ENCODE measurements at places on chromosomes 7 and 10.

GRCh38 chr7:48781752-48782151, 142.6 kb upstream of the CDC14C start:
- DNase-seq: no peak

GRCh38 chr7:130281260-130281659, 11.7 kb upstream of the CPA4 start:
- DNase-seq: no peak

DNA sequence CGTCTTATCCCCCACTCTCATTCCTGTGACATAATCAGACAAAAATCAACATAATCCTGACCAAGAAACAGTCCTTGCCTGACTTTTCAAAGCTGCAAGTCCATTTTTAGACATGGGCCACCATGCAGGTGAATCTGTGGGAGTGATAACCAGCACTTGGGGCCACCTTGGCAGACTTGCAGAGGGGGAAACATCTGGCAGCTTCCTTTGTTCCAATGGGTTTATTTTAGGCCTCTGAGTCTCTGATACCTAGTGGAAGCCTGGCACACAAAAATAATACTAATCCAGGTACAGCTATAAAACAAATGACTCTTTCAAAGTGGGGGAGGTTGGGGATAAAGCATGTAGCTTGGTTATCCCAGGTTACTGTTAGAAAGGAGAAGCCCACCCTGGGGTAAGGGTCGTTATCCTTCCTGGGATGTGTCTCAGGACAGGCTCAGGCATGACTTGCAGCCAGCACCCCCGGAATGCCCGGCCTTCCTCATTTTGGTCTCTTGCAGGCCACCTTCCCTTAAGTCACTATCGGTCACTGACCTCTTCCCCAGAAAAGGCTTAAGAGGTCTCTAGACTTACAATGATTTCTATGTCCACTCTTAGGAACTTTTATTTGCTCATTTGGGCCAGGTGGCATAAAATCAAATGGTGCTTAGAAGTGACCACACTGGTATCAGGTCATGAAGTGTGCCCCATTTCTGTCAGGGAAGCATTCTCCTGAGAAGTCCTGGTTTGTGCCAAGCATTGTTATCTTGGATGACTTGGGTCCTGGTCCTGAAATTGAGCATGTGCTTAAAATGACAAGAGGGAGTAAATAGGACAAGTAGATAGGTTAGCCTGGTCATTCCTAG, 37.6 kb downstream of the EEPD1 start:
- no peak for DNase-seq

GRCh38 chr7:114644455-114644854, 229.8 kb downstream of the FOXP2 start:
- no peak for DNase-seq

- no peak for DNase-seq
Observed at GRCh38 chr7:5690931-5691473, 90.5 kb downstream of the RNF216 start.

- DNase-seq: no peak
Observed at GRCh38 chr10:71202314-71202713, 10.1 kb upstream of the UNC5B start.

DNA sequence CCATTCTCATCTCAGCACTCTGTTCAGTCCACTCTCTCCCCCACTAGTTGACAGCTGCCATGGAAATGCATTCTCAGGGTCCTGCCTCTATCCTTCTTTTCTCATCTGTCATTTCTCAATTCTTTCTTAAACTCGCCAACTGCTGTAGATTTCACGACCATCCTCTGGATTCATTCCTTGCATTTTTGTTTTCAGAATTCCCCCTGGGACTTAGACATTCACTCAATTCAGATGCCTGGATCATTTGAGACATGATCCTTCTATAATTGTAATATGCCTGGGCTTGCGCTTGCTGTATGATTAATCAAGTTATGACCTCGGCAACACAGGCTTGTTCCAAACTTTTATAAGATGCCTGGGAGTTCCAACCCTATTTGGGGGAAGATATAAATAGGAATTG, 104.5 kb downstream of the RAB11FIP2 start:
- no peak for DNase-seq

GRCh38 chr10:30215623-30216022, 133.5 kb downstream of the MTPAP start:
- no peak for DNase-seq

DNA sequence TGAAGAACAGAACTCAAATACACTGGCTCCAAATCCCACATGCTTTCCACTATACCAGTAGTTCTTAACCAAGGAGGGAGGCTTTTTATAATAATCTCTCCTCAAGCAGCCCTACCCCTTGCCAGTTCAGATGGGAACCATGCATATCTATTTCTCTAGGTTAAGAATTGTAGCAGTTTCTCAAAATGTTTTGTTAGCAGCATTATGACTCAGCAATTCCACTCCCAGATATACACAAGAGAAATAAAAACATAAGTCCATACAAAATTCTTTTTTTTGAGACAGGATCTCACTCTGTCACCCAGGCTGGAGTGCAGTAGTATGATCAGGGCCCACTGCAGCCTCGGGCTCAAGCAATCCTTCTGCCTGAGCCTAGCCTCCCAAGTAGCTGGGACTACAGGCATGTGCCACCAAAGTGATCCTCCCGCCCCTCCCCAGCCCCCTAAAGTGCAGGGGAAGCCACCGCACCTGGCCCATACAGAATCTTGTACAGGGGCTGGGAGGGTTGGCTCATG, 18.1 kb downstream of the YWHAG start:
- no peak for DNase-seq

DNA sequence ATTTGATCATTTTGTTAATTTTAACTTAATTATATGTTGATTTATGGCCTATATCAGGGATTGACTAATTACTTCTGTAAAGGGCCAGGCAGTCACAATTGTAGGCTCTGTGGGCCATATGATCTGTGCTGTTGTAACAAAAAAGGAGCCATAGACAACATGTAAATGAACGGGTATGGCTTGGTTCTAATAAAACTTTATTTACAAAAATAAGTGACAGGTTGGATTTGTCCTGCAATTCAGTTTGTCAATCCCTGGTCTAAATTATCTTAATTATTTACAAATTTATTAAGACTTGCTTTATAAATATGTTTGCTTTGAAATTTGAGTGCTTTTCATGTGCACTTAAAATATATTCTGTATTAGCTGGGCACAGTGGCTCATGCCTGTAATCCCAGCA, 2.9 kb upstream of the HK1 start:
- DNase-seq: no peak

DNA sequence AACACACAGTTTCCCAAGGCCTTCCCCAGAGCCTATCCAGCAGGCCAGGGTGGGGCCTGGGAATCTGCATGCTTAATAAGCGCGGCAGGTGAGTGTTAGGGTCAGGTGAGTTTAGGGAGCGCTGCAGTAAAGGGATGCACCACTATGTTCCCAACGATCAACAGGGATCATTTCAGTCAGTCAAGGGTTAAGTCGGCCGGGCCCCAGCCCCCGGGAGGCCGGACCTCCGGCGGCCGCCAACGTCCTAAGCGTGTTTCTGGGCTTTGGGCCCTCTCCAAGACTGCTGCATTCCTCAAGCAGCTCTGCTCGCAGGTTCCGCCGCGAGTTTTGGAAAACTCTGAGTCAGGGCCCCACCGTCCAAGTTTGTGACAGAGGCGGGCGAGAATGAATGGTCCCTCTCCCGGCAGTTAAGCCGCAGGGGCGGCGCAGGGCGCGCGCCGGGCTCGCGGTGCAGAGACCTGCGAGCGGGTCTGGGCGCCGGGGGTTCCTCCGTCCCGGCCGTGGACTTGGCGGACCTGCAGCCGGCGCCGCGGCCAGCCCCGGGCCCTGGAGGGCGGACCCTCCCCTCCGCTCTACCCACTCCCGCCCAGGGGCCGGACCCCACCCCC, 81.6 kb downstream of the ARHGAP22 start:
- no peak for DNase-seq

- DNase-seq: no peak
Observed at GRCh38 chr10:89392974-89393373, 551 bp downstream of the IFIT1 start.

- no peak for DNase-seq
Observed at GRCh38 chr7:154777023-154777422, 225.9 kb downstream of the PAXIP1 start.

GRCh38 chr7:65390588-65390987, 16.9 kb downstream of the ZNF92 start:
- no peak for DNase-seq

- peak; percentile 43 for DNase-seq
Observed at GRCh38 chr7:135213831-135214230, 2.5 kb upstream of the WDR91 start.

DNA sequence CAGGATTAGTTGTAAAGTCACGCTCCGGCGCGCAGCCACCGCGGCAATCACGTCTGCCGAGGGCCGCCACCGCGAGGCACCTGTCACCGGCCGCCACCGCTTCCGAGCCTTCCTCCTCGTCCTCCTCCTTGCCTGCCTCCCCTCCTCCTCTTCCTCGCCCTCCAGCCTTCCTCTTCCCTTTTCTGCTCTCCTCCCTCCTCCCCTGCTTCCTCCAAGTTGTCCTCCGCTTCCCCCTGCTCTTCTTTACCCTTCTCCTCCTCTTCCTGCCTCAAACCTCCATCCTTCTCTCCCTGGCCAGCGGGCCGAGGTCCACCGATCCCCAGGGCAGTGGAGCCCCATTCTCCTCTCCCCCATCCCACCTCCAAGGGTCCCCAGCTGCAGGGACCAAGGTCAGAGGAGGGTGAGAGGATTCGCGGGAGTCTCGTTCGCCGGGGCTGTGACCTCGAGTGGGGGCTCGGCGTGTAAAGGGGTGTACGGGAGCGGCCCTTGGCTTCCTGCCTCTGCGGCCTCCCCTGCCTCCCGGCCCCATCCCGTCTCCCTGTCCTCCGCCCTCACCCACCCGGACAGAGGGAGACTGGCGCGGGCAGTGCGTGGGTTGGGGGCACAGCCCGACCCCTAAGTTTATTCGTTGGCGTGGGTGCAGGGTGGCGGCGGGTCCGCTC, 89.5 kb upstream of the PAX2 start:
- DNase-seq: no peak

GRCh38 chr7:93378131-93378760, 146.1 kb downstream of the VPS50 start:
- no peak for DNase-seq

DNA sequence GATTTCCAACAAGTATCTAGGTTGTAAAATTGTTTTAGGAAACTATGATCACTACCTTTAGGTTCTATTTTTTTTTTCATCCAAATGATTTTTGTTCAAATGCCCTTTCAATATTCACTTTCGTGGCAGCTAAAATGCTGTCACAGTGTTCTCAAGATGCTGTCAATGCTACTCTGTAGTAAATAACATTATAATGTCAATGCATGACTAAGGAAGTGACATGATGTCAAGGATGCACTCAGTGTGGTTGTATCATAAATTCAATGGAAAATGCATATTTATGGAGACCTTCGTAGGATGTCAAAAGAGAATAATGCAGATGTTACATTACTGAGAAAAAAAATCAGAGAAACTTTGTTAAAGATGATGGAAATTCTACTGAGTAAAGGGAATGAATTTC, 673.8 kb downstream of the ANKRD7 start:
- no peak for DNase-seq

DNA sequence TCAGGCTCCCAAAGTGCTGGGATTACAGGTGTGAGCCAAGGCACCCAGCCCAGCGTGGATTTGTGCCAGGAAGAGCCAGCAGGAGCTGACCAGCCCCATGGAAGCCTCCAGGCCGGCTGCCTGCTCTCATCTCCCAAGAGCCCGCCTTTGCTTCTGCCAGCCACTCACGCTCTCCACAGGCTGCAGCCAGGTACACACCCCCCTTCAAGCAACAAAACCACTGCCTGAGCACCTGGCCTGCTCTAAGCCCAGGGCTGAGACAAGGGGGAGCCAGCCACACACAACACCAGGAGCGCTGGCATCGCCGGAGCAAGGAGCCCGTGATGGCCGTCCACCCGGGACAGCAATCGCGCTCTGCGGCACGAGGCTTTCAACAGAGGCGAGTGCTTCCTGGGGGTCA, 34.5 kb downstream of the MAD1L1 start:
- no peak for DNase-seq

- no peak for DNase-seq
Observed at GRCh38 chr7:98211221-98211675, at the start of gene BHLHA15. Gene BHLHA15 (plus strand): TSS chr7:98211439. CDS start chr7:98212310, 871 bp downstream.

DNA sequence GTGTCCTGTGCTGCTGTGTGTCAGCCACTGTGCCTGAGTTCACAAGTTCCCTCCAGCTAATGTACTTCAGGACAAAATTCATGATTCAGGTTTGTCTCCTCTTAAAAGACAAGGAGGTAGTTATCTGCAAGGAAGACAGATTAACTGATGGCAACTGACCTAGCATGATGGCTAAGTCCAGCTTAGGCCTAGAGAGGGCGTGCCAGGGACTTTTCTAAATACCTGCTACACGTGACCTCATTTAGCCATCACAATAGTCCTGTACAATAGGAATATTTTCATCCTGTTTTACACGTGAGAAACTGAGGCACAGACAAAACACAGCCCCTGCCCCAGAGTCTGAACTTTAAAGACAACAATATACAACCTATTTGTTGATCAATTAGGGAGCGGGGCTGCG, 275.7 kb downstream of the XPNPEP1 start:
- no peak for DNase-seq

DNA sequence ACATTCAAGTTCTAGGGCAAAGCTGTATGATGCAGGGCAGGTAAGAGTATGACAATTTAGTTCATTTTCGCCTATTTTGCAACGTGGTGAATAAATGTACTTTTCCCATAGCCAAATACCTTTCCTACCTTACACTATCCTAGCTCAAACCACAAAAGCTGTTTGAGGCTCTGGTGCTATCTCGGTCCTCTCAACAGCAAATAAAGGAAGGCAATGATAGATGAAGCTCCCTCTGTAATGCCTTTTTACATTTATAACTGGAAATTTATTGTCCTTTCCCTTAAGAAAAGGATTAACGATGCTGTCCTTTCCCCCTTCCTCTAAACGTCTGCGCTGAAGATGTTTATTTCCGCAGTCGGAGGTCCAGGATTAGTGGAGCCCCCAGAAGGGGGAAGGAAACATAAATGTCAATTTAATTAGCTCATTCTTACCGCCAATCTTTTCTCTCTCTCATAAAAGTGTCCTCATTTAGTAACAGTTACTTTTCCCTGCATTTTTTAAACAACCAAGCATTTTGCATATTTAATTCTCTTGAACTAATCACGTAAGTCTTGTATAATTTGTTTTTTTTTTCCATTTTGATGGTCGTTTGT, 114.6 kb downstream of the PIP4K2A start:
- DNase-seq: no peak

DNA sequence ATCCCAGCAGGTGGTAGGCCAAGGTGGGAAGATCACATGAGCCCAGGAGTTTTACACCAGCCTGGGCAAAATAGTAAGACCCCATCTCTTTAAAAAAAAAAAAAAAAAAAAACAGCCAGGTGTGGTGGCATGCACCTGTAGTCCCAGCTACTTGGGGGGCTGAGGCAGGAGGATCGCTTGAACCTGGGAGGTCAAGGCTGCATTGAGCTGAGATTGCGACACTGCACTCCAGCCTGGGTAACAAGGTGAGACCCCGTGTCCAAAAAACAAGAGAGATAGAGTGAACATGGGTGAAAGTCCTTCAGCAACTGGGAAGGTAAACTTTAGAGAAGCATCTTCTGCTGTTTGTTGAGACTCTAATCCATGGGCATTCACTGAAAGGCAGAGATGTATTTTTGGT, 6.3 kb upstream of the LAMTOR4 start:
- DNase-seq: no peak

- no peak for DNase-seq
Observed at GRCh38 chr10:5514226-5514850, 10.4 kb upstream of the CALML3 start.

All from stimulated activated effector memory CD8-positive, alpha-beta T cell treated with anti-CD3 and anti-CD28 coated beads, Interleukin-12 subunit alpha, Interleukin-12 subunit beta, amount 100 ng/mL, for 72 hours (primary cell).